AG09309 (cell line): ENCODE measurements at places on chromosomes 7 and 10.

- DNase-seq = no peak
Observed at GRCh38 chr7:139820089-139820488, 9.0 kb upstream of the TBXAS1 start.

DNA sequence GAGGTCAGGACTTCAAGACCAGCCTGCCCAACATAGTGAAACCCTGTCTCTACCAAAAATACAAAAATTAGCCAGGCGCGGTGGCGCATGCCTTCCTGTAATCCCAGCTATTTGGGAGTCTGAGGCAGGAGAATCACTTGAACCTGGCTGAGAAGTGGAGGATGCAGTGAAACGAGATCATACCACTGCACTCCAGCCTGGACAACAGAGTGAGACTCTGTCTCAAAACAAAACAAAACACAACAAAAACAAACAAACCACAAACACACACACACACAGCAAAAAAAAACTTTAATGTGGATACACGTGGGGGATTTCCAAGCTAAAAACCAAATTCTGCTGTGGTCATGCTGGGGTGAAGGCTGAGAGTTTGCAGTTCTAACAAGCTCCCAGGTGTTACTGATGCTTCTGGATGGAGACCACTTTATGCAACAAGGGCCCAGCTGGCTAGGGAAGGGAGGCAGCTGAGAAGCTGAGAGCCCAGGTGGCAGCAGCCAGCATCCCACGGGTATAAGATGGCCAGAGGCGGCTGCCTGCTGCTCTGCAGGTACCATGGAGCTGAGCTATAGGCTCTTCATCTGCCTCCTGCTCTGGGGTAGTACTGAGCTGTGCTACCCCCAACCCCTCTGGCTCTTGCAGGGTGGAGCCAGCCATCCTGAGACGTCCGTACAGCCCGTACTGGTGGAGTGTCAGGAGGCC, at the start of gene ZP3:
TSS of gene ZP3 (plus strand) at position 538 of the 699 bp plus-strand sequence. CDS start at position 553, 15 bp downstream.
- DNase-seq = no peak

GRCh38 chr7:132406039-132406438, 170.2 kb downstream of the PLXNA4 start:
- peak; percentile 71 for DNase-seq

DNA sequence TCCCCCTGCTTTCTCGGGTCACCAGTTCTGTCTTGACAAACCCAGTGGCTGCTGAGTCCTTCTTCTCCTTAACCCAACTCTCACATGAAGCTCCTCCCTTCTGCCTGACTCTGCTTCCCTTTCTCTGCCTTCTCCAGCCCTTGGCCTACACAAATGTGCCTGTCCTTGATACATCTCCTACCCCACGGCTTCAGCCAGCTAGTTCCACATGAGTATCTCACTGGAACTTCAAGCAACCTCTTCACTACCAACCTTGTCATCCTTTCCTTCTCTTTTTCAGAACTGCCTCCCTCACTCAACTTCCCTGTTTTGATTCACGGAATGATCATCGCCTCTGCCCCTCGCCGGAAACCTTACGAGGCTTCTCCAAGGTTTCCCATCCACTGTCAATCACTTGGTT, 55.9 kb downstream of the PDIA4 start:
- DNase-seq = no peak
